Activated naive CD4-positive, alpha-beta T cell treated with anti-CD3 and anti-CD28 coated beads for 36 hours (primary cell): ENCODE measurements at places on chromosomes 7 and 10. TPM values are rescaled to one million over a fixed set of nuclear protein-coding genes. Genes with fewer than 3 reads are reported as not detected.

CTAGE4 gene
- 1.5 TPM for total RNA-seq

TNS3 gene
- 0.19 TPM for total RNA-seq

KNDC1 gene
- not detected for total RNA-seq

GDF2 gene
- not detected for total RNA-seq

BTBD16 gene
- not detected for total RNA-seq

HDAC9 gene
- not detected for total RNA-seq

KCND2 gene
- total RNA-seq: not detected
